ENCODE measurements at places on chromosomes 1 and 21.

GRCh38 chr1:111598544-111598943, 21.0 kb upstream of the RAP1A start:
- peak; percentile 56 for DNase-seq

DNA sequence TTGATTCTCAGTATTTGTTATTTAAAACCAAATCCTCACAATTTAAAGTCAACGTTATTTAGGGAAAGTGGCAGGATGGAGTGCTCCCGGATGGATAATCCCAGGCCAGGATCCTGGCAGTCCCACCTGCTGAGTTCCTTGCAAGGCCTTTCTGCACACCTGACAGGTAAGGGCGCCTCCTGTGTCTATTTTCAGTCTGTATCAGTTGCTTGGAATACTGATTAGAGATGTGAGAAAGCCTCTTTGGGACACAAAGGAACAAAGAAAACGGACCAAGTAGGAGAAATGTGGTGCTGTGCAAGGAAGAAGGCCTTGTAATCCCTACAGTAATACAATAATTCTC, 12.2 kb downstream of the STYXL2 start:
- DNase-seq: no peak

- no peak for DNase-seq
Measured at GRCh38 chr1:216310776-216311175, 112.5 kb downstream of the USH2A start.

GRCh38 chr1:116545359-116545705, 25.5 kb downstream of the CD58 start:
- no peak for DNase-seq

DNA sequence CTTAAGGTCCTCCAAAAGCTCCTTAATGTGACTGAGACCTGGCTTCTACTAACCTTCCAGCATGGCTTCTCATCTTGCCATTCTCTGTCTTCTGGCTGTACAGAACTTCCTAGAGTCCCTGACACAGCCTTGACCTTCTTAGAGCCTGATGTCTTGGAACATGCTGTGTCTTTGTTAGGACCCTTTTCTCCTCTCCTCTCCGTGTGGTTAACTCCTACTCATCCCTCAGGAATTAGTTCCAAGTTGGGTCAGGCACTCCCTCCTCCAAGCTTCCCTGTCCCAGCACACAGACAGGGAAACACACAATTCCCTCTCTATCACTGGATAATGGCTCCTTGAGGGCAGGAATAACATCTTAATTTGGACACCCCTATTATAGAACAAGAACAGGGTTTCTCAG, 275.4 kb upstream of the USP24 start:
- DNase-seq: no peak

GRCh38 chr1:240173836-240174235, 82.2 kb downstream of the FMN2 start:
- DNase-seq: no peak

GRCh38 chr1:26317612-26318337, at the start of gene CD52:
Gene CD52 (plus strand): TSS chr1:26317958. CDS start chr1:26318018, 60 bp downstream.
- peak; percentile 85 for DNase-seq

DNA sequence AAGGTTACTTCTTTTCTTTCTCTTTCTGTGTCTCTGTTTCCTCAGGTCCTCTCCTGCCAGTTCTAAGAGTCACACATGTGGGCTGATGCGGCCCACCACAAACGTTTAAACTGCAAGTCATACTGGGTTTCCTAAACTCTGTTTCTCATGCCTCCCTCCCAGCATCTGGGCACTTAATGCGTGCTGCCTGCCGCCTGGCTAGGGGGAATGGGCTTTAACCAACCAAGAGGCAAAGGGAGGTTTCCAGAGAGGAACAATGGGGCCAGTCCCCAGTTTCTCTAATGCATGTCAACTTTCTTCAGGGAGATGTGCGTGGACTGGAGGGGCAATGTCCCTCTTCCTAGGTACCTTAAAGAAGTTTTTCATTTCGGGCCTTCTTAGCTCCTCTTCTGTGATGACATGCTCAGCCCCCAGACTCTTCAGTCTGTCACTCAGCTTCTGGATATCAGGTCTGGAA, 19.9 kb upstream of the SRSF4 start:
- DNase-seq: no peak

GRCh38 chr1:22447621-22448111, 4.0 kb upstream of the ZBTB40 start:
- DNase-seq: no peak
